ENCODE measurements at places on chromosomes 4 and X.
A peak's percentile ranks its signal among the peaks of the same experiment; 100 is the strongest.

DNA sequence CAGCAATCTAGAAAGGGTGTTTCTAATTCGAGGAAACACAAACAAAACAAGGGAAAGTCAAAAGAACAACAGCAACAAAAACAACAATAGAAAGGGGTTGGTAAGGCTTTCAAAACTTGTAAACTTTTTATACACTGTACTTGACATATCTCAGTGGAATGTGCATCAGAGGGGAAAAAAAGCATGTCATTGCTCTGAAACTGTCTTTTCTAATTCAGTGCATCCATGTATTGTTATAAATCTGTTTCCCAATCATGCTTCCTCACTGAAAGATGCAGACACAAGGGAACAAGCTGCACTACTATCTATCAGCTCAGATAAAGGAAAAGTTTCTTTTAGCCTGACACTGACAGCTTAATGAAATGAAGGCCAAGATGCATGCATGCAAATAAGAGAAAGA is 44.2 kb upstream of the PCDH18 start:
- DNase-seq: no peak

DNA sequence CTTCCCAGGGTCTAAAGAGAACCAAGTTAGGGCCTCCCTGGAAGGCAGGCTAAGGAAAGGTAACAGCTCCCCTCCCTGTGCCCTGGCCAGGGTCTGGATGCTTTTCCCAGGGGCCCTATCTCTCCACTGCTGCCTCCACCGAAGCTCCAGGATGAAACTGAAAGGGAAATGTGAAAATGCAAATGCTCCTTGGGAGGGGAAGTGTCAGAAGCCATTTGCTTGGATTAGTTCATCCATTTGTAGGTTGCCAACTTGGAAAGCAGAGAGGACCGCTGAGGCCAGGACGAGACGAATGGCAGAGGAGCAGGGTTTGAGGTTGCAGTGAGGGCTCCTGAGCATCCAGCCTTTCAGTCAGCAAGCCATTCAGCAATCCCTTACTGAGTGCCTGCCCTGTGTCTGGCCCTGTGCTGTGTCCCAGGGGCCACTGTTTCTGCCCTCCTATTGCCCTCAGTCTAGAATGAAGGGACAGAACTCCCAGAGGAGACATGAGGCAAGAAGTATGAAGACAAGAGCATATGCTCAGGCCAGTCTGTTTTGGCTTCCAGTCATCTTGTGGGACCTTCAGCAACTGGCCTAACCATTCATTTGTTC is 45.9 kb upstream of the PGRMC1 start:
- DNase-seq: no peak

GRCh38 chr4:48008021-48008596 is 8.4 kb downstream of the CNGA1 start:
- DNase-seq: no peak

- DNase-seq: no peak
These were observed 28.5 kb downstream of the PHEX start for GRCh38 chrX:22060415-22061280.

GRCh38 chrX:989959-990510 is 222.4 kb downstream of the CRLF2 start:
- peak; percentile 8 for DNase-seq

GRCh38 chrX:13001961-13002671 is 27.2 kb downstream of the TMSB4X start:
- DNase-seq: no peak

DNA sequence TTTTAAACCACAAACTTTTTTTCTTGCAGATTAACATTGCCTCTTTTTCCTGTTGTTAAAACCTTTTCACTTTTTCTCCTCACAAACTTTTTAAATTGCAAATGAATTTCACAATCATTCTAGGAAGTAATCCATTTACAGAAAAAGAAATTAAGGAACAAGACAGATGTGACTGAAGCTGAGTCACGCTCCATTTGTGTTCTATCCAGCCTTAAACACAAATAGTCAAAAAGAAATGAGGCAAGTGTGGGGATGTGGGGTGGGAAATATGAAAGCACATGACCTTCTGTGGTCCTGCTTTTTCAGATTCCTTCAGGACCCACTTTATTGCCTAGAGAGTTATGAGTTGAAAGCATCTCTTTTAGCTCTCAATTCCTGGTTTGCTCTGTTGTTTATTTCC is 197.0 kb downstream of the ADGRL3 start:
- no peak for DNase-seq

DNA sequence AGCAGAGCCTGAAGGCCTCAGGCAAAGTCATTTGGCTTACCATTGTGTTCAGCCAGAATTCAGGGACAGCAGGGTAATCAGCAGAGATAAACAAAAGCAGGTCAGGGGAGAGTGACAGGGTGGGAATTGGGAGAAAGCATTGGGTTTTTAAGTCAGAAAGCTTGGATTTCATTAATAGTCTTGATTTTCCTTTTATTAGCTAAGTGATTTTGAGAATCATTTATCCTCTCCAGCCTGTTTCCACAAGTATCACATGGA is 410.1 kb downstream of the HNRNPD start:
- DNase-seq: no peak

DNA sequence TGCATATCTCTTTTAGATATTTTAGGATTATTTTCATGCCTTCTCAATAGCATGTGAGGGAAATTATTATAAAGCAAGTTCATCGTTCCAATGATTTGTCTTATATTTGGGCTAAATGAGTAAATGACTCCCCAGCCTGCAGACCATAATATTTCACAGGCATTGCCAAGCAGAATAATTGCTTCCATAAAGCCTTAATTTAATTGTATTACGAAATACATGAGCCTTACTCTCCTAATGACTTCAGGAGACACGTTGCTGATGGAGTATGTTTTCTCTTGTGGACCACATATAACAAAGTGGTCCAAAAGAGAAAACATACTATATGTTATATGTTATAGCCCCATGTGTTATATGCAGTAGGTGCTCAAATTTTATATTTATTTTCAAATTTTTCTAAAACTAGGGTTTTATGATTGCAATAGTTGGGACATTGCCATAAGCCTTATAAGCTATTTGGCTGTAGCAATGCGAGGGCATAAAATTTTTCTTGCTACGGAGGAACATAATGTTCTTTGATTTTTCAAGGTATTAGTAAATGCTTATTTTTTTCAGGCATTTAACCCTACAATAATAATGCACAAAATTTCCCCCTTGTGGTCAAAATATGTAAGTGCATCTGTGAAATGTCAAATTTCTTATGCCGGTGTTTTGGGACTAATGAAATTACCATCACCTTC is 26.2 kb upstream of the TMPRSS11D start:
- no peak for DNase-seq

GRCh38 chr4:138666366-138666765 is 349.2 kb upstream of the NOCT start:
- DNase-seq: no peak

GRCh38 chrX:133985967-133986683 is 731 bp upstream of the GPC3 start:
- DNase-seq: no peak

DNA sequence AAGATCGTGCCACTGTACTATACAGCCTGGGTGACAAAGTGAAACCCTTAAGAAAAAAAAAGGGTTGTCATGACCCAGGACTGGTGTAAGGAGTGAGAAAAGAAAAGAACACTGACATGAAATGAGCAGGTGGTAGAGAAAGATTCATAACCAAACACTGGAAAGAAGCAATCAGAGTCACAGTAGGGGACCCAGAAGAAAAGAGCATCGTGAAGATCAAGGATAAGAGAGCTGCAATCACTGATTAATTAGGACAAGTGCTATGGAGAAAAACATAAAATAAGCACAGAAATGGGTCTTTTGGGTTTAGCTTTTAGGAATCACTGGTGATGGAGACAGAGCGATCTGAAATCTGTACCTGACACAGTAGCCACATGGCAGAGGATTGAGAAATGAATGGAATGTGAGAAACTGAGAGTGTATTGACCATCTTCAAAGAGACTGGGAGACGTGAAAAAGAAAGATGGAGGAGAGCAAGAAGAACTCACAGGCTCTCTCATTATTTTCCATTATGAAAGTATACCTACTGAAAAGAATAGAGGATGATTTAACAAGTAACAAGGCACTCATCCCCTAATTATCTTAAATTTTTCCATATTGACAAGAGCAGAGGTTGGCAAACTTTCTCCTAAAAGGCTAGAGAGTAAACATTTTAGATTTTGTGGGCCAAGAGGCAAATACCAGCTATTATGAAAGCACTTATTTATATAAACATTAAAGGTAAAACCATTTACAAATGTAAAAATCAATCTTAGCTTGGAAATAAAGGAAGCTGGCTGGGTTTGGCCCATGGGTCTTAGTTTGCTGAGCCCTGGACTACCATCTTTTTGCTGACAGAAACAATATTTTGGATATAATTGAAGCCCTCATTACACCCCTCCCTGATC is 7.3 kb downstream of the TMEM154 start:
- DNase-seq: no peak

- DNase-seq: no peak
These were observed 255.4 kb downstream of the TLL1 start for GRCh38 chr4:166128403-166128802.

GRCh38 chr4:25767877-25768725 is 94.7 kb downstream of the SEL1L3 start:
- DNase-seq: no peak

DNA sequence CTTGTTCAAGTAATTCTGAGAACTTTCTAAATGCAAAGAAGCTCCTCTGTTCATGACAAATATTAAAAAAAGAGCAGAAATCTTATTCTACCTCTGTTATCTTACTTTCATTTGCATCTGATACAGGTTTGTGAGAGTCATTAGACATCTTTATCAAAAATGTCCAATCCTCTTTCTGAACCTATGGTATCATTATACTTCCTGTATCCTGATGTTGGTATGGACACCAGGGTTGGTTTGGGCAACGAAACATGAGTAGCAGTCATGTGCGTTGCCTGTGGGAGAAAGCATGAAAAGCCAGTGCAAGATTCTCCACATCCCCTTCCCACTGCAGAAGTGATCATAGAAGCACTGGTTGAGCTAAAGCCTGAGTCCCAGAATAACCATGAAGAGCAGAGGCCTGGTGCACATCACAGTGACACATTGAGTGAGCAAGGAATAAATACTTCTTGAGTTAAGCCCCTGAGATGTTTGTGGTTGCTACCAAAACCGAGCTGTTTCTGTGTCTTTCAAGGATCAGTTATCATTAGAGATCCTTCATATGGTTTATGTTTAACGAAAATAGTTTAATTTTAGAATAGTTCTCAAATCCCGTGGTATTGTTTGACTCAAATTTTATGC is 197.2 kb downstream of the BANK1 start:
- no peak for DNase-seq

GRCh38 chrX:30652527-30653414 is 452 bp upstream of the GK start:
- peak; percentile 87 for DNase-seq

All from activated T-cell treated with anti-CD3 and anti-CD28 coated beads for 24 hours (primary cell).